ENCODE measurements at places on chromosomes 5 and 9. TPM values are rescaled to one million over a fixed set of nuclear protein-coding genes. Genes with fewer than 3 reads are reported as not detected.

DNA sequence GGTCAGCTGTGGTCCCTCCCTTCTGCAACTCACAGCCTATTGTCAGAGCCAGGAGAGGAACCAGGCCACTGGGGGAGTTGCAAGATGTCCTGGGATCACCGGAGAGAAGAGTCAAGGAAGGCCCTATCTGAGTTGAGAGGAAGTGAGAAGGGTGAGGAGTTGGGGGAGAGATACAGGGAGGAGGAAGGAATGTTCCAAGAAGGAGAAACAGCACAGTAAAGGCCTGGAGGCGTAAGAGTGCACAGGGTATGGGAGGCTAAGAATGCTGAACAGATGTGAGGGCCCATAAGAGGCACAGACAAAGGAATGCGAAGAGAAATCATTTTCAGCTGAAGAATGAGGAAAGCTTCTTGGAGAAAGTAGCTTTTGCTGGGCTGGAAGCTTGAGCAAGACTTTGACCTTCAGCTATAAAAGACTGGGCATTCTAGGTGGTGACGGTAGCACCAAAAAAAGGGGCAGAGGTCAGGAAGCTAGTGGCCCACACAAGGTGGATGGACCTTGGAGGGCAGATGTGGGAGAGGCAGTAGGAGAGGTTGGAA lies 21.6 kb upstream of the CSF1R start:
- H3K4me3 ChIP-seq, result no peak overlapping the region
- no peaks in the 10 kb centered on the region for H3K27me3 ChIP-seq
- peak; percentile 53 for DNase-seq
- no peak overlapping the region for H3K27ac ChIP-seq

DNA sequence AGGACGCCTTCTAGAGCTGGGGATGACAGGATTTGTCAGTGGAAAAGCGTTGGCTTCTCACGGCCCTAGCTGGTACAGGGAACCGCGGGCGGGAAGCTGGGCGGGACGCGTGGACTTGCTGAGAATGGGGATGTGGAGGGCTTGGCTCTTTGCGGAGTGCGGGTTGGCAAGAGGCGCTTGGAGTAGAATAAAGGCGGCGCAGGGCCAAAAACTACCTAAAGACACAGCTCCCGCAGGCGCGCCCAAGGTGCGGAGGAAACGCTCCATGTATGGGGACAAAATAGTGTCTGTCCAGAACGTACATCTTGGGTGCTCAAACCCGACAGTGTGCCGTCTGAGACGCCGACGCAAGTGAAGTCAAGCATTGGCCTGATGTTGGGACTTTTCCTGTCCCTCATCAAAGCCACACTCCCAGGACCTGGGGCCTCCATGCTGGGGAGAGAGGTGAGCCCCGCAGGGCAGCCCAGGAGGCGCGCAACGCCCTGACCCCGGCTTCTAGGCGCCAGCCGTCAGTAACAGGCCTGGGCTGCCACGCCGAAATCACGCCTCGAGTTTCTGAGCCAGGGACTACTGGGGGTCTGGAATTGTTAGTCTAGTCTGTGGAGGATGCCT lies 1.6 kb upstream of the NKX2-5 start:
- H3K27ac ChIP-seq, result peak overlapping the region; percentile 94
- H3K27me3 ChIP-seq, result no peaks in the 10 kb centered on the region
- H3K36me3 ChIP-seq, result peaks cover 16% of the 10 kb centered on the region

DNA sequence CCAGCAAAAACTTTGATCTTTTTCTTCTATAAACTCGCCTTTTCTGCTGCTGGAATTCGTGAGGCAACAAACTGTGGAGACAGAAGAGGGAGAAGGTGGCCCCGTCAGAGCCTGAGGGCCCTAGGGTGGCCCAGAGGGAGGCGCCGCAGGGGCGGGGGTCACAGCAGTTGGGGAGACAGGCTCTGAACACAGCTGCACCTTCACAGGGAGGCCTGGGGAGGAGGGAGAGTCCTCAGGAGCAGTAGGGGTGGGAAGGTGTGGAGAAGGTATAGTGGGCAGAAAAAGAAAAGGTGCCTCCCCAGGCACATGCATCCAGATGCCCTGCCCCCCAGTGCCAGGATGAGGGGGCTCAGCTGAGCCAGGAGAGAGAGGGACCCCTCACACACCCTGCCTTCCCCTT lies 15.1 kb downstream of the PHF19 start:
- H3K36me3 ChIP-seq, result peaks cover 47% of the 10 kb centered on the region
- no peaks in the 10 kb centered on the region for H3K27me3 ChIP-seq
- H3K27ac ChIP-seq, result no peak overlapping the region
- DNase-seq, result no peak
- H3K4me1 ChIP-seq, result no peaks in the 10 kb centered on the region

Gene IL17B
- 0.83 TPM for total RNA-seq

DNA sequence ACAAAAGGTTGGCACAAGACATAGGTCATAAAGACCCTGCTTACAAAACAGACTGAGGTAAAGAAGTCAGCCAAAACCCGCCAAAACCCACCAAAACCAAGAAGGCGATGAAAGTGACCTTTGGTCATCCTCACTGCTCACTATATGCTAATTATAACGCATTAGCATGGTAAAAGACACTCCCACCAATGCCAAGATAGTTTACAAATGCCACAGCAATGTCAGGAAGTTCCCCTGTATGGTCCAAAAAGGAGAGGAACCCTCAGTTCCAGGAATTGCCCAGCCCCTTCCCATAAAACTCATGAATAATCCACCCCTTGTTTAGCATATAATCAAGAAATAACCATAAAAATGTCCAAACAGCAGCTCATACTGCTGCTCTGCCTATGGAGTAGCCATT lies 27.7 kb downstream of the MLLT3 start:
- H3K36me3 ChIP-seq, result no peaks in the 10 kb centered on the region
- no peaks in the 10 kb centered on the region for H3K4me1 ChIP-seq
- H3K4me3 ChIP-seq, result no peak overlapping the region
- H3K27ac ChIP-seq, result no peak overlapping the region

DNA sequence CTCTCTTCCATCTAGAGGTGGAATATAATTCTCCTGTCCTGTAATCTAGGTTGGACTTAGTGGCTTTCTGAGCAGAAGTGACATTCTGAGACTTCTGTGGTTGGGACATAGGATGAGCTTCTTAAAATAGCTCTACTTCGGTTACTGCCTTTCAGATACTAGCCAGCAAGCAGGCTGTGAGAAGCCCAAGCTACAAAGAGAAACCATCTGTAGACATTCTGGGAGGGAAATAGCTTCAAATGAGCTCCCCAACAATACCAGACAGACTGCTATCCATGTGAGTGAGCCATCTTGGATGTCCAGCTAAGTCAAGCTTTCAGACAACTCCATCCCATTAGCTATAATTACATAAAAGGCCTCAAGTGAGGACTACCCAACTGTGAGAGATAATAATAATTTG lies 568.9 kb downstream of the DMRTA1 start:
- H3K4me1 ChIP-seq, result no peaks in the 10 kb centered on the region
- no peak overlapping the region for H3K4me3 ChIP-seq
- no peaks in the 10 kb centered on the region for H3K36me3 ChIP-seq
- no peak for DNase-seq
- H3K27me3 ChIP-seq, result no peaks in the 10 kb centered on the region
- H3K27ac ChIP-seq, result no peak overlapping the region

Gene TICAM2
- total RNA-seq, result 1.1 TPM
